ENCODE measurements at places on chromosomes 5 and 9.

DNA sequence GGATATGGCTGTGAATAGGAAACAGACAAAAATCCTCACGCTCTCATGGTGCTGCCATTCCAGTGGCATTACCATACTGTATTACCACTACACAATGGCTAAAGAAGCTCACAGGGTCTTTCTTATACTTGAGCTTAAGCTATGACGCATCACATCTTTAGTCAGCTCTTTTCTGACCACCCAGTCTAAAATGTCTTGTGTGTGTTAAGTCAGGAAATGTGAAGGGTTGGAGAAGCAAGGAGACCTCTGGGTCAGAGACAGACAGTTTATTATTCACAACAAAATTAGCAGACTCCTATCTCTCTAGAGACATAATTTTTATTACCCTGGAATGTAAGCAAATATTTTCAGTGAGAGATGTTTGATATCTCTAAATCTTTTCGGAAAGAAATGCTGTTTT lies 1583.2 kb upstream of the WWC1 start:
- DNase-seq, result no peak

- DNase-seq, result no peak
Measured at GRCh38 chr5:136886608-136887007, 521.3 kb upstream of the TRPC7 start.

GRCh38 chr9:110919609-110920008 lies 118.7 kb downstream of the LPAR1 start:
- no peak for DNase-seq

GRCh38 chr9:125513668-125514413 lies 193.2 kb downstream of the MAPKAP1 start:
- no peak for DNase-seq

GRCh38 chr5:130975847-130976246 lies 189.2 kb downstream of the HINT1 start:
- DNase-seq, result no peak

GRCh38 chr5:13700626-13701025 lies 243.9 kb downstream of the DNAH5 start:
- DNase-seq, result no peak

- no peak for DNase-seq
Measured at GRCh38 chr5:136202469-136203205, 9.7 kb upstream of the SMIM32 start.

- no peak for DNase-seq
Measured at GRCh38 chr9:20980832-20981455, 50.5 kb downstream of the HACD4 start.

- DNase-seq, result no peak
Measured at GRCh38 chr9:127500399-127500798, 49.1 kb downstream of the LRSAM1 start.

DNA sequence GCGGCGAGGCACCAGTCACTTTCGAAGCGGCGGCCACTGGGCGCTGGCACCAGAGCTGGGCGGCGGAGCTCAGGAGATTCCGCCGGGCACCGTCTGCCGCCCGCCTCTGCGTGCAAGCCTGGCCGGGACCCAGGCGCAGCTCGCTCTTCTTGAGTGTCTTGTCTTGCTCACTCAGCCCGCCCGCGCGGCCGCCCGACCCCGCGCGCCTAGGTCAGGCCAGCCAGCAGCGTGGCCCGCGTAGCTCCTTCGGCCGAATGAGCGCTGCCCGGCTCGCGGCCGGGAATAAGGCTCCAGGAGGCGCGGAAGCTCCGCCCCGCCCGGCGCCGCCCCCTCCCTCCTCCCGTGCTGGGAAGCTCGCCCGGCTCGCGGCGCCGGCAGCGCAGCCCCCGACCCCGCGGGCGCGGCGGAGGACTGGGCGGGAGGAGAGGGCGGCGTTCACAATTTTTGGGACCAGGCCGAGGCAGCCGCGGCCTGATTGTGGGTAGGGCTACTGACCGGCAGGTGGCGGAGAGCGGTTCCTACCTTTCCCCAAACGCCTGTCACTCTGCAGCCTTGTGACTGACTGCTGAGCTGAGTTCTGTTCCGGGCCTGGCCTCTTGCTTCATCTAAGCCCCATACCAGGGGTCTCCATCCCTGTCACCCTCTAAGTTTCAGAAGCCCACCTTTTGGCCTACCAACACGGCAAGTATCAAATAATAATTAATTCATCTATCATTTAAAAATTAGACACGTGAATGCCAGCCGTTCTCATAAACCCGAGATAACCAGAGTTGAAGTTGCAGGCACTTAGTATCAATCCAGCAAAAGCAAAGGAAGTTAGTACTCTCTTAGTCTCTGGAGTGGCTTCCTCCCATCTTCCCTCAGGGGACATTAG lies at the start of gene HBEGF:
Gene HBEGF, minus strand, starts transcription at position 256 of the 874 bp plus-strand sequence. CDS start 275 bp downstream, outside the sequence.
- peak; percentile 41 for DNase-seq

GRCh38 chr9:123127512-123128075 lies 94.1 kb downstream of the GPR21 start:
- no peak for DNase-seq

GRCh38 chr9:121268851-121269641 lies 1.1 kb downstream of the GSN start:
- DNase-seq, result no peak

GRCh38 chr5:160545832-160546231 lies 124.2 kb downstream of the PTTG1 start:
- DNase-seq, result no peak

- DNase-seq, result no peak
Measured at GRCh38 chr9:70924380-70924779, 197.0 kb downstream of the TRPM3 start.

DNA sequence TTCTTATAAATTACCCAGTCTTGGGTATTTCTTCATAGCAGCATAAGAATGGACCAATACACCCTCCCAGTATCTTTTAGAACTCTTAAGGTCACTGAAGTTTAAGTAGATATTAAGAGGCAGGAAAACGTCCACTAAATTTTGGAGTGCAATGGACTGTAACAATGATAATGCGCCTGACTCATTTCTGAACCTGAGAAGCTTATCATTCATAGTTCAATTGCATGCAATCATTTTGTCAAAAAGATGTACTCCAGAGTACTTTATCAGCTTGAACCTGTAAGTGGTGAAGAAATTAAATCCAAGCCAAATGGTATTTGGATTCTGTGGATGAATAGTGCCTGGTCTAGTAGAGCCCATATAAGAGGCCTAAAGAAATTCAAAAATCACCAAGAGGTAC lies 196.5 kb upstream of the CDH9 start:
- DNase-seq, result no peak

GRCh38 chr5:75331095-75332090 lies 5.6 kb upstream of the HMGCR start:
- no peak for DNase-seq

- DNase-seq, result no peak
Measured at GRCh38 chr5:7503564-7503963, 107.6 kb downstream of the ADCY2 start.

GRCh38 chr9:120885958-120886357 lies 9.0 kb upstream of the PHF19 start:
- DNase-seq, result no peak

- no peak for DNase-seq
Measured at GRCh38 chr9:7118633-7119032, 360.9 kb downstream of the KDM4C start.

- DNase-seq, result no peak
Measured at GRCh38 chr5:167892352-167893115, 398.9 kb upstream of the WWC1 start.

DNA sequence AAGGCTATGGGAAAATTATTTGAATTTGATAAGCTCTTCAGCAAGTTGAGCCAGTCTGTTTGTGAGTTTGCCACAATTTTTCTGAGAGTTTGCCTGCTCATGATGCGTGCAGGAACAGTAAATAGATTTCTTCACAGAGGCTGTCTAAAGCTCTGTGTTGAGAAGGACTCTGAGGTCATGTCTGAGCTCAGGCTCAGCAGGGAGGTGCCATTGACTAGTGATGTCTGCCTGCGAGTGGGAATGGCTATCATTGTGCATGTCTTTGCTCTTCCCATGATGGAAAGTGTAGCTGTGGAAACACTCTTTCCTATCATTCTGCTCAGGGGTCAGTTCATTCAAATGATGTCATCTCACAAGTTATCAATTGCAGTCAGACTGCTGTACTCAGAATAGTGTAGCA lies 142.8 kb downstream of the RASEF start:
- no peak for DNase-seq

GRCh38 chr5:134938030-134938429 lies 29.7 kb upstream of the CATSPER3 start:
- no peak for DNase-seq

GRCh38 chr5:172410160-172410559 lies 44.2 kb downstream of the SH3PXD2B start:
- no peak for DNase-seq

- DNase-seq, result no peak
Measured at GRCh38 chr9:111966861-111967291, 70.3 kb downstream of the UGCG start.

GRCh38 chr9:116154334-116154975 lies 864 bp downstream of the PAPPA start:
- no peak for DNase-seq

- no peak for DNase-seq
Measured at GRCh38 chr5:134917070-134917815, 12.3 kb downstream of the PCBD2 start.

DNA sequence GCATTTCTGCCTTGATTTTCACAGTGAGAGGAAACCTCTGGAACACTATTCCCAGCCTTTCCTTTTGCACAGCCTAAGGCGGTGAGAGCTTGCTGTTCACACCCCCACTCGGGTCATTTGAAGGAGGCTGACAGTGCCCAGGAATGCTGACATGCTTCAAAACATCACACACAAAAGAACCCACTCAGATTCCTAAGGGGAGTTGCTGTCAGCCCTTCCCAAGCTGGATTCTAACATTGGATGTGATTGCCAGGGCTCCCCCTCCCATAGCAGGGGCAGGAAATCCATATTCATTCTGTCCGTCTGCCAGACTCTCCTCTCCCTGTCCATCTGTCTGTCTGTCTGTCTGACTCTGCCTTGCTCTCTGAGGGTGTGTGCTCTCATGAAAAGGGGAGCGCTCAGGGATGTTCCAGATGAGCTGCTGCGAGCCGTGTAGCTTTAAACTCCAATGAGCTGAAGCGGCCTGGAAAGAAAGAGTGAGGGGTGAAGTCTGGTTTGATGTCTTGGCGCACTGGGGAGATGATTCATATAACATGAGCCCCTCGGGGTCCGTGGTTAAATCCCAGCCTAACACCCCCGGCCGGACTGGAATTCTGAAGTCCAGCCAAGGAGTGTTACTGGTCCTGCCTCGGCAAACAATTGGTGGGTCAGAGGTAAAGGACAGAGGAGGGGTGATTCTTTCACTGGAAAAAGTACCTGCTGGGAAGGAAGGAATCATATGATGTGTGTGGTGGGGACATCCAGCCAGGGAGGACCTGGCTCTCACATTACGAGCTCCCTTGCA lies 517.0 kb downstream of the CCDC171 start:
- DNase-seq, result no peak

DNA sequence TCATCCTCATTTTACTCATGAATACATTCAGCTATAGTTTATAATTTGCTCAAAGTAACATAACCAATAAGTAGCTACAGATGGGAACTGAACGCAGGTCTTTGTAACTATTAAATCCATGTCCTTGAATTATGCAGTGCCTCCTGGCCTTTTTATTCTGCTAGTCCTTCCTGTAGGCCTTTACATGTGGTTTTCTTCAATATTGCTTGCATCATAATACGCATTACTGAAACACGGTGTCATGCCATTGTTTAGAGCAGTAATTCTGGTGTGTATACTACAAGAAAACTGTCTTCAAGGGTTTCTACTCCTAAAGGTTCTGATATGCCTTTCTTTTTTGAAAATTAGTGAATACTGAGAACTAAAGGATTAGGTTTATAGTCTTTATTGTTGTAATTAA lies 20.7 kb downstream of the CWC27 start:
- no peak for DNase-seq
